ENCODE measurements at places on chromosomes 2 and 18.
A peak's percentile ranks its signal among the peaks of the same experiment; 100 is the strongest.

DNA sequence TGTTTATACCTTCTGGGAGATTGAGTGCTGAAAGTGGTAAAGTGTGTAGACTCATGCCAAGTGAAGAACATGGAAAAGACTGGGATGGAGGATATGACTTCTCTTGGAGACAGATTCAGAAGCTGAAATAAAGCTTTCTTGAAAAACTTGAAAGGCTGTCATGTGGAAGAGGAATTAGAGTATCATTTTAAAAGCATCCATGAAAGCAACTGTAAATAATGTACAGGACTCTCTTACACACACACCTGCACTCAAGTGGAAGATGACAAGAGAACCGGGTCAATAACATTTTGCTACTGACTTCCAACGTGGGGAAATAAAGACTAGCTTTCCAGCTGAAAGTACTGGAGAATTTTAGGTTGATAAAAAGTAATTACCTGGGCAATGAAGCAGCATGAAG lies 658.2 kb downstream of the TDRD15 start:
- H3K36me3 ChIP-seq, result no peaks in the 10 kb centered on the region
- no peak overlapping the region for H3K27ac ChIP-seq
- no peaks in the 10 kb centered on the region for H3K4me1 ChIP-seq
- H3K27me3 ChIP-seq, result no peaks in the 10 kb centered on the region

- no peaks in the 10 kb centered on the region for H3K4me1 ChIP-seq
- no peaks in the 10 kb centered on the region for H3K36me3 ChIP-seq
- peaks cover 19% of the 10 kb centered on the region for H3K27me3 ChIP-seq
- H3K4me3 ChIP-seq, result no peak overlapping the region
Measured at GRCh38 chr2:61792355-61792890, 61.4 kb downstream of the FAM161A start.

DNA sequence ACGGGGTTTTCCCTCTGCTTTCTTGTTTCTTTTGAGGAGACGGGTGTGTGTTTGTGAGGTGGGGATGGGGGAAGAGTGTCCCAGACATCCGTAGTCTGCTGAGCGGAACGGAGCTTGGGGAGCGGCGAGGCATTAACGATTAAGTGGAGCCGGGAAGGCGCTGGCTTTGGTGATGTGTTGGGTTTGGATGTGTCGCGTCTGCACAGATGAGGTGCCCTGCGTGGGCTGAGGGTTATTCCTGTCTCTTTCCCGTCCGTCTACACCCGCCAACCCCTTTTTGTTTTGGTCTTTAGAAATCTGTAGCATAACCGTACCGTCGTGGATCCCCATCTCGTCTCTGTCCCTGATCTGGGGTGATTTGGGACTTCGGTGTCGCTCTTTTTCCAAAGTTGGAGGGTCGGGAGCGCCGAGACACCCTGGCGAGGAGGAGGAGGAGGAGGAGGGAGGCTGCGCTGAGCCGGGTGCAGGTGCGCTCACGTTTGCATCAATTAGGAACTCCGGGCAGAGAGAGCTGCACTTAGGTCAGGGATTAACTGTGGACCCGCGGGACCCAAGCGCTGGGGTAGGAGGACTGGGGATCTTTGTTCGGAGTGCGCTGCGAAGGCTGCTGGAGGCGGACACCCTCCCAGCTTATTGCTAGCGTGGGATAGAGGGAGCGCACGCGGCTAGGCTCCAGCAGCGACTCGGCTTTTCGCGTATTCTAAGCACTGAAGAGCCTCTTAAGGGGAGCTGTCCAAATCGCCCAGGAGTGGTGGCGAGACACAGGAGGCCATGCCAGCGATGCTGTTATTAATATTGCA lies 720.3 kb downstream of the DPP10 start:
- no peak for DNase-seq
- H3K4me1 ChIP-seq, result no peaks in the 10 kb centered on the region
- no peaks in the 10 kb centered on the region for H3K36me3 ChIP-seq
- H3K27me3 ChIP-seq, result peaks cover 49% of the 10 kb centered on the region

- H3K27me3 ChIP-seq, result no peaks in the 10 kb centered on the region
- H3K27ac ChIP-seq, result no peak overlapping the region
- DNase-seq, result peak; percentile 48
Measured at GRCh38 chr2:39127973-39128372, 7.1 kb upstream of the SOS1 start.

DNA sequence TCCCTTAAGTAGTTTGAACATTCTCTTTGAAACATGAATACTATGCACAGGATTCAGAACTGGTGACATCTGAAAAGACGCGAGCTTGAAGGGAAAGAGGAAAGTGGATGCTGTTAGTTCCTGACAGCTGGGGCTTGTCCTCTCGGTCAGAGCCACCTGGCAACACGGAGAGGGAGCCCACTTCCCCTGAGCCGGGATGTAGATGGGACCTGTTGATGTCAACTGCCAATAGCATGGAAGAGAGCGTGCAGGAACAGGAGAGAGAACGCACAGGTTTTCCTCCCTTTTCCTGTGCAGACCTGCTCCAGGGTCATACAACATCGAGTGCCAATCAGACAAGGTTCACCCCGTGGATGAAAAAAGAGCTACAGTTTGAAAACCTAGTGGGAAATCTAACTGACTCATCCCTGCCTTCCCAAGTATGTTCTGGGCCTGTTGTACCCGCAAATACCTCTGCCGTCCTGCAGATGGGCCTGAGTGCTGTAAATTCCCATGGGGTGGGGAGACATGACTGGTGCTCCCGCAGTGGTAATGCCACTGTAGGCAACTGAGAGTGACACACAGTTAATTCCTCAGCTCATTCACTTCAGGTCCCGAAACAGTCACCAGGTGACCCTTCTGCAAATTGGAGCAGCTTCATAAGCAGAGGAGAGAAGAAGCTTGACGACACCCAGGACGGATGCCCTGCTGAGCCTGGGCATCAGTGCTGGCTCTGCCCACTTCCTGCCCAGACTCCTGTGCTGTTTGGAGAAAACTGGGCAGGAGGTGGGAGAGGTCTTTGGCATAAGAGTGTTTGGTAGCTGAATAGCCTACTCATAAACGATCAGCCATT lies 13.9 kb upstream of the MBP start:
- no peaks in the 10 kb centered on the region for H3K4me1 ChIP-seq

GRCh38 chr2:20107776-20108175 lies 56.3 kb upstream of the LAPTM4A start:
- H3K4me1 ChIP-seq, result no peaks in the 10 kb centered on the region
- H3K27me3 ChIP-seq, result no peaks in the 10 kb centered on the region
- H3K36me3 ChIP-seq, result no peaks in the 10 kb centered on the region
